ENCODE measurements at places on chromosomes 2 and 18. TPM values are rescaled to one million over a fixed set of nuclear protein-coding genes. Genes with fewer than 3 reads are reported as not detected.

The UGT1A10 gene
- not detected for total RNA-seq

The ANKRD29 gene
- 2.0 TPM for total RNA-seq

The CYP27C1 gene
- total RNA-seq, result 3.4 TPM

The DYNAP gene
- total RNA-seq, result not detected

The IL1RL2 gene
- 0.74 TPM for total RNA-seq

The C2orf76 gene
- total RNA-seq, result 7.9 TPM

The CFAP53 gene
- 0.74 TPM for total RNA-seq

The KCNE4 gene
- total RNA-seq, result 2.5 TPM

The PLCD4 gene
- 0.25 TPM for total RNA-seq

The ANKAR gene
- 29.5 TPM for total RNA-seq

The SRD5A2 gene
- under 0.01 TPM for total RNA-seq

The PLEKHH2 gene
- total RNA-seq, result 2.5 TPM

The IL18R1 gene
- total RNA-seq, result not detected

Data from temporal lobe (tissue), 4 donors.